ENCODE measurements at places on chromosomes 2 and 18. TPM values are rescaled to one million over a fixed set of nuclear protein-coding genes. Genes with fewer than 3 reads are reported as not detected.

DNA sequence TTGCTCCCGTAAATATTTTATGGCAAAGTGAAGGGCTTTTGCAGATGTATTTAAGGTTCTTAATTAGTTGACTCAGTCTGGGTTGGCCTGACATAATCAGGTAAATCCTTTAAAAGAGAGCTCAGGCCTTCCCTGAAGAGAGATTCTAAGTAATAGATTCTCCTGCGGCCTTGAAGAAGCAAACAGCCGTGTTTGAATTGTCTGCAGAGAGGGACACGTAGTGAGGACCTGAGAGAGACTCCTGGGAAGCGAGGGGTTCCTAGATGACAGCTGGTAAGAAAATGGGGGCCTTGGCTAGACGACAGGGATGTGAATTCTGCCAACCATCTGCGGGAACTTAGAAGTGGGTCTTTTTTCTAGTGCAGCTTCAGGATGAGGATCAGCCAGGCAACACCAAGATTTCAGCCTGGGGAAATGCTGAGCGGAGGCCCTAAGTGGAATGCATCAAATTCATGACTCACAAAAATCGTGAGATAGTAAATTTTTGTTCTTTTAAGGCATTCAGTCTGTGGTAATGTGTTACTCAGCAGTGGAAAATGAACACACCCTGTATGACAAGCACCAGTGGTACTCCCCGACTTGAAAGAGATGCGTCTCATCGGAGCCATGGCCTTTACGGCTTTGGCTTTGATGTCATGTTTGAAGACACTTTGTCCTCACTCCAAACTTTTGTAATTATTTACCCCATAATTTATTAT is 62.1 kb upstream of the SMIM21 start:
- no peaks in the 10 kb centered on the region for H3K4me1 ChIP-seq
- no peak overlapping the region for H3K4me3 ChIP-seq
- H3K27me3 ChIP-seq = peaks cover 1% of the 10 kb centered on the region
- no peak for DNase-seq
- H3K27ac ChIP-seq = no peak overlapping the region
- H3K36me3 ChIP-seq = no peaks in the 10 kb centered on the region

DNA sequence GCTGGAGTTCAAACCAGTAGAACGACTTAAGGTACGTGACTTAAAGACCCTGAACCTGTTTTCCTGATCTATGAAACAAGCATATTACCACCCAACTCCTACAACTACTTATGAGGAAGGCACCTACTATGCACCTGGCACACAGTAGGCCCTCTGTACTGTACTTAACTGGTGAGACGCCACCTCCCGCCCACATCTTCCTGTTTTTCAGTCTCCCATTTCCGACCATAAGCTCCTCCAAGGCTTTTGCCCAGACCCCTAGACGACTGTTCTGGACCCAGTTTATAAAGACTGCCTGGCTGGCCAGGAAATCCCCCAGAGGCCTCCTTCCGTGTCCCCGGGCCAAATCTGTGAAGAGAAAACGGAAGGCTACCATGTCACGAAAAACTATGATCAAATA is 1.5 kb downstream of the GALNT14 start:
- no peak for DNase-seq
- H3K36me3 ChIP-seq = peaks cover 4% of the 10 kb centered on the region
- peak overlapping the region; percentile 12 for H3K27ac ChIP-seq
- H3K27me3 ChIP-seq = peaks cover 8% of the 10 kb centered on the region

- peaks cover 5% of the 10 kb centered on the region for H3K4me1 ChIP-seq
- no peak for DNase-seq
- no peaks in the 10 kb centered on the region for H3K36me3 ChIP-seq
- no peak overlapping the region for H3K27ac ChIP-seq
Observed at GRCh38 chr2:102061962-102062795, 70.4 kb downstream of the IL1R2 start.

- no peak for DNase-seq
- H3K27ac ChIP-seq = no peak overlapping the region
- no peaks in the 10 kb centered on the region for H3K36me3 ChIP-seq
- H3K4me3 ChIP-seq = no peak overlapping the region
Observed at GRCh38 chr2:55489467-55490062, 30.0 kb upstream of the CFAP36 start.

- H3K4me1 ChIP-seq = no peaks in the 10 kb centered on the region
- no peak overlapping the region for H3K4me3 ChIP-seq
- no peak overlapping the region for H3K27ac ChIP-seq
Observed at GRCh38 chr2:83196225-83196624, 1262.9 kb downstream of the SUCLG1 start.

- no peaks in the 10 kb centered on the region for H3K4me1 ChIP-seq
- no peak overlapping the region for H3K4me3 ChIP-seq
- peaks cover 4% of the 10 kb centered on the region for H3K36me3 ChIP-seq
Observed at GRCh38 chr2:191190435-191190834, 39.6 kb upstream of the STAT4 start.

TXNDC2 gene
- not detected for total RNA-seq

TWSG1 gene
- 20.0 TPM for total RNA-seq

EIF5B gene
- 42.0 TPM for total RNA-seq

CAPN10 gene
- total RNA-seq = 47.8 TPM

All from endothelial cell (in vitro differentiated cells).